Fibroblast of gingiva (primary cell): ENCODE measurements at places on chromosomes 1 and 21.

DNA sequence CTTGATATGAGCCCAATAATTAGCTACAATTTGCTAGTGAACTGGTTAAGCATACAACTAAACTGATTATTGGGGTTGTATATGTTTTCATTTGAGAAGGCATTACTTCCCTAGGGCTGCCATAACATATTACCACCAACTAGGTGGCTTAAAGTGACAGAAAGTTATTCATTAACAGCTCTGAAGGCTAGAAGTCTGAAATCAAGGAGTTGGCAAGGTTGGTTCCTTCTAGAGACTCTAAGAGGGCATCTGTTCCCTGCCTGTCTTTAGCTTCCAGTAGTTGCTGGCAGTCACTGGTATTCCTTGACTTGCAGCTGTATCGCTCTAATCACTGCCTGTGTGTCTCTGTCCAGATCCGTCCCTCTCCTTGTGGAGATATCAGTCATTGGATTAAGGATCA, 86.3 kb downstream of the LHX9 start:
- no peak for DNase-seq

DNA sequence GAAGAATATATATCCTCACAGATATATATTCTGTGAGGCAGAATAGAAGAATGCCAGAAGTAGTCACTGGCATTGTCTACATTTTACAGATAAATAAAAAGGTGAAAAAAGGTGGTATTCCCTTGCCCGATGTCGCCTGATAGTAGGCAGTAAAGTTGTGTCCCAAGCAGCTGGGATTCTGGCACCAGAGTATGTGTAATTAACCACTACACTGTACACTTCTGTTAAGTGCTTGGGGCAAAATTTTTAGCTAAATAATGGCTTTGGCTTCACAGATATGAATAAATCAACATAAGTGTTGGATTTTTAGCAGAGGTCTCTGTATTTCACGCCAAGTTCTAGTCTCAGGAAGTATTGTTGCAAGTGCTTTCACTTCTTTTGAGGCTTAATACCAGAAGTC, 13.3 kb upstream of the CASQ2 start:
- DNase-seq: no peak

DNA sequence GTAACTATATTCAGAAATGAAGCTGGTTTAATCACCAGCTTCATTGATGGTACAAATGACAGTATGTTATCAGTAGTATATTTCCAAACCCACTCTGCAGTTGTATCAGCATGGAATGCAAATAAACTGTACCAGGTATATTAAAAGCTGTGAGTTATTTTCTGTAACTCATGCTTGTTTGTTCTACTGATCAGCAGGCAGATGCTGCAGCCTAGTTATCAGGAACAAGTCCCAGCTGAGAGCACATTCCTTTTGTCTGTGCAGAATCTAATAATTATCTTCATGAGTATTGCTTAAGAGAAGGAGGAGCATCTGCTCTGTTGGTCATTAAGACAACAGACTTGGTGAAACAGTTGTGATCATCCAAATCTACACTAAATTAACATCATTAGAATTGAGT, 1331.1 kb downstream of the MRPL39 start:
- DNase-seq: no peak

DNA sequence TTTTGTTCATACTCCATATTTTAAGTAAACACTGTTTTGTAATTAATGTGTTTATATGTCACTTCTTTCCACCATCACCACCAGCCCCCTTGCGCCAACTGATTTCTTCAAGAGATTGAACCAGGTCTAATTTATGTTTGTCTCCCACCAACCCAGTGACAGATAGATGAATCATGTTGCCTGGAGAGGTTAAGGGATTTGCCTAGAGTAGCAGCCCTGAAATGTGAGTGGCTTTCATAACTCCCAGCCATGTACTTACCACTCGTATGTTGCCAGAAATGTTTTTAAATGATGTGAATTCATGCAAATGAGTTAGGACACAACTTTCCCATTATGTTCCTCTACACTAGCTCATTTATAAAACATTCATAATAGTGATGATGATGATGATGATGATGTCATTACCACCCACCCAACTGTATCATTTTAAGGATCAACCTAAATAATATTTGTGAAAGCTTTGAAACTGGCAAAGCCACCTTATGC, 86.9 kb downstream of the LRRC8D start:
- DNase-seq: peak; percentile 65

DNA sequence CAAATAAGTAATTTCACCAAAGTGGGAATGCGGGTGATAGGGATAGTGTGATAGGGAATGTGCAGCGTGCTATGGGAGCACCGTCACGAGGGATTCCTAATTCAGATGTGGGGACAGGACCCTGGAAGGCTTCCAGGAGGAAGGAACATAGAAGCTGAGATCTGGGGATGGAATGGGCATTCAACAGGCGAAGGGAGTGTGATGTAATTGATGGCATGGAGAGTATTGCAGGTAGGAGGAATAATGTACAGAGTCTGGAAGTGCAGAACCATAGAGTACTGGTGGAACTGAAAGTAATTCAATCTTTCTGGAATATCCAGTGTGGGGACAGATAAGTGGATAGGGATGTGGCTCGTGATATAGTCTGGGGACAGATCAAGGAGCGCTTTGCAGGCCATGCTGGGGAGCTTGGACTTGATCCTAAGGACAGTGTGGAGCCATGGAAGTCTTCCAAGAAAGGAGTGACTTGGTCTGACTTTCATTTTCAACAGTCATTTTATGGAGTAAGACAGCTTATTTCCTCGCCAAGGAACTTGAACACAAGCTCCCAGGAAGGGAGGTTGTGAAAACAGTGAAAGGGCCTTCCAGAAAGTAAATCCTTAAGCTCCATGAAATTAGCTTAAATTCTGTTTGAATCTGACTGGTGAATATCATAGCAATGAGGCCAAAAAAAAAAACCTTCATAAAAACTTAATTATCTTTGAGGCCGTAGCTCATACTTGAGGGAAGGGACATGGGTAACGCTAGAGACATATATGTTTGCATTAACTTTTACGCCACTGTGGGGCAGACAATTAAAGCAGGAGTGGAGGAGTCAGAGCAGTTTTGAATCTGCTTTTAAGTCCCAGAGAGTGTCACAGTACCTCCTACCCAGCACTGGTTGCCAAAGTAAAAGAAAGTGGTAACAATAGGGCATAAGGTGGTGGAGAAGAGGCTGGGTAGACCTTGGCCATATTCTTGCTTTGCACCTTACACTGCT, 55.8 kb downstream of the ROR1 start:
- DNase-seq: peak; percentile 76

DNA sequence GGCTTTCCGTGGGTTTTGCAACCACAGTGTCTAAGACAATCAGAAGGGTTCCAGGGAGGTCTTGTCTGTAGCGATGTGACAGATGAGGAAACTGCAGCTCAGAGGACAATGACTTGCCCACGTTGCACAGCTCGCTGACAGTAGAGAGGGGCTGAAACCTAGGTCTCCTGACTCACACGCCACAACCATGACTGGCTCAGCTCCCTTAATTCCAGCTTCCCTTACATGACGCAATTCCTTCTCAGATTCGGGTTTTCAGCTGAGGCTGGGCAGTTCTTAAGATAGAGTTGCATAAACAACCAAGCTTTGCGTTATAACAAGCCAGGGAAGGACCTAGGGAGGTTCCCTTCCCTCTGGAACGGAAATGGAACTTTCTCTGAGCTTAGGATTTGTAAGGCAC, 36.3 kb downstream of the DHCR24 start:
- DNase-seq: peak; percentile 99

GRCh38 chr1:198910816-198911215, 272.0 kb downstream of the PTPRC start:
- no peak for DNase-seq

GRCh38 chr1:162716123-162716522, 74.4 kb upstream of the HSD17B7 start:
- no peak for DNase-seq

GRCh38 chr1:207876131-207876530, 34.8 kb downstream of the CD34 start:
- no peak for DNase-seq

DNA sequence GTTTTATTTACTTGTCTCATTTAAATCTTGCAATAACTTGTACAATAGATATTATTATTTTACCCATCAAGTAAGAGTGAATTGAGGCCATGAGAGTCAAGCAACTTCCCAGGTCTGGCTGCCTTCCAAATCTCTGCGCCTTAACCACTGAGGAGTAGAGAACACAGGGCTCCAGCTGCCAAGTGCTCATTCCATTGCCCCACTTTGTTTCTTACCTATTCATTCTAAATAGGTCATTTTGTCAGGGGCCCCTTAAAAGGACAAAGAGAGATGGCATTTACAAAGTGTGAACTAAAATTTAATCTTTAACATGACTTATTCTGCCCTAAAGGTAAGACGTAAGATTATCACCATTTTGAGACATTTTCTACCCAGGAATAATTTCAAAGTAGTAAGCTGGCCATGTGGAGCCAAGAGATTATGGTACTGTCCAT, 3.5 kb downstream of the PPP1R15B start:
- peak; percentile 59 for DNase-seq

GRCh38 chr1:235832011-235832410, 34.7 kb downstream of the LYST start:
- no peak for DNase-seq

DNA sequence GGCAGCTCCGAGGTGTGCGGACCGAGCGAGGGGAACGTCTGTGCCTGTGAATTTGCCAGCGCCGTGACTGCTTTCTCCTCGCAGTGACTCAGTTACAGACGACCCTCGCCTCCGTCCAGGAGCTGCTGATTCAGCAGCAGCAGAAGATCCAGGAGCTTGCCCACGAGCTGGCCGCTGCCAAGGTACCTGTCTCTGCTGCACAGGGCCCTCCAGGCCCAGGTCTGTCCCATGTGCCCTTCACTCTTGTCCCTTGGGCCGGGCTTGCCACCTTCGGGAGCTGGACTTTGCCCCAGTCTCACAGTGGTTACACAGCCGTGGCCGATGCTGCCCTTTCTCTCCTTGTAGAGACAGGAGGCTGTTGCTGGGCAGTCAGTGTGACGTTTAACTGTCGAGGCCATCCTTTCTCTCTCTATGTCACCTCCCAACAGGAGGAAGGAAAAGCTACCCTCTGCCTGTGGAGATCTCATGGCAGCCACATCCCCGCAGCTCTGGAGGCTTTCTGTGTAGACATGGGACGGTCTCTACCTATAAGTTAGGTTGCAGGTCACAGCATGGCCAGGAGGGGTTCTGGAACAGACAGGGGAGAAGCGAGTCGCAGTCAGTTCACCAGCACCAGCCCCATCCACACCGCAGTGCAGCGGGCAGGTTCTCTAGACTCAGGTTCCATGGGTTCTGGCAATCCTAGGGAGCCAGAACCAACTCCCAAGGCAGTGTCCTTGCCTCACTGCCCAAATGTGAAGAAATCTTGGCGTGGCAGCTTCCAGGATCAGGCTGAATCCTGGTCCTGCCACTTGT, 149.7 kb downstream of the PEX14 start:
- DNase-seq: no peak
